Left renal cortex interstitium (tissue), 4 donors: ENCODE measurements at places on chromosomes 5 and 9. TPM values are rescaled to one million over a fixed set of nuclear protein-coding genes. Genes with fewer than 3 reads are reported as not detected.

DNA sequence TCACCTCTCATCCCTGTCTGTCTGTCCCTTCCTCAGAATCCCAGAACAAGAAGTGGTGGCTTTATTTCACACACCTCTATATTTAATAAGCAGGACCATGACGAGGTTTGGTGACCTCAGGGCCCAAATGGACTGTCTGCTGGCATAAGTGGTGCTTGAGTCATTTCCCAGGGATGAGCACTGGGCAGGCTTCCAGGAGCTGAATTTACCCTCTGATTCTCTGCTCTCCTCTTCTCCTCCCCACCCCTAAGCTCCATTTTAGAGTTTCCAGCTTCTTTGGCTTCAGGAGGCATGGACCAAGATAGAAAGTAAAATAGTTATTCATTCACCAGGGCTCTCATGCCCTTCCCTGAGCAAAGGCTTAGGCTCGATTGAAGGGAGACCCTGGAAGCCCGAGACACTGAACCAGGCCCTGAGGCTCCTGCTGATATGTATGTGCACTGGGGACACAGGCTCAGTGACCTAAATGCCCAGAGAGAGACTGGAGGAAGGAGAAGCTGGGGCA, 69.1 kb downstream of the PPARGC1B start:
- DNase-seq: no peak

DNA sequence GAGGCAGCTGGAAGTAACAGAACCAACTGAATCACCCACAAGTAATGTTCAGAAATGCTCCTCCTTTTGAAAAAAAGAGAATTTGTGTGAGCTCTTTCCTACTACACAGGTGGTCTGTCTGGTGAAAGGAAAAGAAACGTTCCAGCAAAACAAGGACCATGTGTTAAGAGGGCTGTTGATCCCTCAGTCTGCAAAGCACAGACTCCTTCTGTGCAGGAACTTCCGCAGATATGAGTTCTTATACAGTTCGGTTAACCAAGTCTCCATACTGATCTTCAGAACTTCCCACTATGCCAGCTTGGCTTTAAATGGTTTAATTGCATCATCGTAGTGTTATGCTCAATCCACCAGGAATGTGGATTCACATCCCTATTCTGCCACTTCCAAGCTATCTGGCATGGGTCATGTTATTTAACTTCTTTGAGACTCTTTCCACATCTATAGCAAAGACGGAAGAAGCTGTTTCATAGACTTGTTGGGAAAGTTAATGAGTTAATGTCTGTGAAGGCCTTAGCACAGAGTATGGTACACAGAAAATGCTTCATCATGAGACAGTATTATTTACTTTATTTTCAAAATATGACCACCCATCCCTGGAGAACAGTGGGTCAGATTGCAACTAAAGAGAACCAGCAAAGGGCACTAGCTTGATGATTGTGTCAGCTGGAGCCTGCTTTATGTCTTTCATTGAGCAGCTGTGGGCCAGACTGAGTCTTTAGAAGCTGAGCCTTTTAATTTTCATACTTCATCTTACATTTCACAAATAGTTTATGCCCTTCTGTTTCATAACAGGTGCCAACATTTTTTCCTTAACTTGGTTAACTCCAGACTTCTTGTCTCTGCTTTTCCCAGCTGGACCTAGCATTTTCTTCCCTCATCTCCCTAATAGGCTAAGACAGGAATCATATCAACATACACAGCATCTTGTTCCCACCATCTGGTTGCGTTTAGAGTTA, 89.9 kb downstream of the MAMDC2 start:
- no peak for DNase-seq

GRCh38 chr5:79876456-79876855, 114.6 kb downstream of the MTX3 start:
- no peak for DNase-seq

DNA sequence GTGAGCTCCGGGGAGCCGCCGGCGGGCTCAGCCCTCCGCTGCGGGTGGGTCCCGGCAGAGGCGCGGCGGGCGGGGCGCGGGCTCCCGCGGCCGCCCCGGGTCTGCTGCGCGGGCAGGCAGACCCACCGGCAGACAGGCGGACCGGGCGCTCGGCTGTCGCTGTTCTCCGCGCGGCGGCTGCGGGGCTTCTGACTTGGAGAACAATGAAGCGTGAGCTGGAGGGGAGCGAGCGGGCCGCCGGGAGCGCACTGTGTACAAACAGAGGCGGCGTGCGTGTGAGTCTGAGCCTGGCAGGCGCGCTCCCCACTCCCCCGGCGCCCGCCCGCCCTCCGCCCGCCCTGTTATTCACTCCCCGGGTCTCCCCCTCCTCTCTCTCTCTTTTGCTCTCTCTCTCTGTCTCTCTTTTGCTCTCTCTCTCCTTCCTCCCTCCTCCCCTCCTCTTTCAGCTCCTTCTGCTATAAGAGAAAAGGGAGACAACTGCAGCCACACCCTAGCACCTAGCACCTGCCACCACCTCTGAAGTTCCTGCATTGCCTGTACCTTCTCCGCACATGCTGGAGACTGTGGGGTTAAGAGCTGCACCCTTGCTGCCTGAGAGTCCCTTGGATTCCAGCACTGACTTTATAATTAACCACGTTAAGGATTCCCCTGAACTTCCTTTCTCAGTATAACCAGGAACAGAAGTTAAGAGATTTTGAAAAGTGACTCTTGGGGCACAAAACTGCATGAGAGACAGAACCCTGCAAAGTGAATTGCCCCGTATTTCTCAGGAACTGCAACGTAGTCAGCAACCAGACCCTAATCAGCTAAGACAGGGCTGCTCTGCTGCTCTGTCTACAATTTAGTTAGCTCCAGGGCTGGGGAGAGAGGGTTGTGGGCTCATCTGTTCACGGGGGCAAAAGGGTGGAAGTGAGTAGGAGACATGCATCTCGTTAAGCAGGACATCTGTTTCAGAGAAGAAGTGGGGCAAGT, at the start of gene EDIL3:
EDIL3 (minus strand) TSS at position 277 of the 972 bp plus-strand sequence. CDS start 506 bp downstream, outside the sequence.
- DNase-seq: no peak

GRCh38 chr9:37528652-37529471, 43.1 kb downstream of the POLR1E start:
- DNase-seq: peak; percentile 47

DNA sequence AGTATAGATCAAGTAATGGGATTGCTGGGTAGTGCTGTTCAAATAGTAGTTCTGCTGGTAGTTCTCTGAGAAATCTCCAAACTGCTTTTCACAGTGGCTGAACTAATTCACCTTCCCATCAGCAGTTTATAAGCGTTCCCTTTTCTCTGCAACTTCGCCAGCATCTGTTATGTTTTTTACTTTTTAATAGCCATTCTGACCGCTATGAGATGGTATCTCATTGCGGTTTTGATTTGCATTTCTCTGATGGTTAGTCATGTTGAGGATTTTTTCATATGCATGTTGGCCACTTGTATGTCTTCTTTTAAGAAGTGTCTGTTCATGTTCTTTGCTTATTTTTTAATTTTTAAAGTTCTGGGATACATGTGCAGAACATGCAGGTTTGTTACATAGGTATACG, 279.2 kb upstream of the NREP start:
- no peak for DNase-seq

GRCh38 chr9:4700091-4700490, 20.7 kb downstream of the CDC37L1 start:
- DNase-seq: no peak

GRCh38 chr9:37676411-37676830, 25.7 kb downstream of the FRMPD1 start:
- no peak for DNase-seq

- DNase-seq: no peak
These were observed 70.4 kb downstream of the HRH2 start for GRCh38 chr5:175728316-175728715.

DNA sequence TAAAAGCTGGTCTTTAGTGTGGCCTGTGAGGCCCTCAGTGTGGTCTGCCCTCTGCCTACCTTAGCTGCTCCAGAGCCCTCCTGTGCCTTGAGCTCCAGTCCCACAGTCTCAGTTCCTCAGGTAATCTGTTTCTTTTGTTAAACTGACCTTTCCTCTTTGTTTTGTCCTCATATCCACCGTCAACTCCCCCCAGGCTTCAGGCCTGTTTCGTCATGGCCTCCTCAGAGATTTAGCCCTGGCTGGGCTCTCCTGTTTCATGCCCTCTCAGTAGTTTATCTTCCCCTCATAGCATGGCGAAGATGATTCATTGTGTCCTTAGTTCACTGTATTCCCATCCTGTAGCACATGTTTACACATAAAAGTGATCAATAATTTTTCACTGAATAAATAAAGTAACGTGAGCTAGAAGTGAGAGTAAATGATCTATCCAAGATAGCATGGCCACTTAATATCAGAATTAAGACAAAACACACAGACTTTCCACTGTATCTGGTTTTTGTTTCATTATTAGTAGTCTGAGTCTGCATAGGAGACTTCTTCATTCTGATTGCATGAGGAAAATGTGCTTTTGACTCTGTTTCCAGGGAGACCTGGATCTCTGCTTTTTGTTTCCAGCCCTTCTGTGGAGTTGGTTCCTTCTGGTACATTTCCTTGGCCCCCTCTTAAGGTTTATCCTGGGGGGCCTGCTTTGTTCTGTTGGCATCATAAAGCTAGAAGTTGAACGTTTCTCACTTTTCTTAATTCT, 70.5 kb downstream of the SNX24 start:
- no peak for DNase-seq

GRCh38 chr5:91162534-91163381, 220.4 kb downstream of the ARRDC3 start:
- no peak for DNase-seq

- DNase-seq: no peak
These were observed 87.5 kb upstream of the SSBP2 start for GRCh38 chr5:81838307-81838906.

DNA sequence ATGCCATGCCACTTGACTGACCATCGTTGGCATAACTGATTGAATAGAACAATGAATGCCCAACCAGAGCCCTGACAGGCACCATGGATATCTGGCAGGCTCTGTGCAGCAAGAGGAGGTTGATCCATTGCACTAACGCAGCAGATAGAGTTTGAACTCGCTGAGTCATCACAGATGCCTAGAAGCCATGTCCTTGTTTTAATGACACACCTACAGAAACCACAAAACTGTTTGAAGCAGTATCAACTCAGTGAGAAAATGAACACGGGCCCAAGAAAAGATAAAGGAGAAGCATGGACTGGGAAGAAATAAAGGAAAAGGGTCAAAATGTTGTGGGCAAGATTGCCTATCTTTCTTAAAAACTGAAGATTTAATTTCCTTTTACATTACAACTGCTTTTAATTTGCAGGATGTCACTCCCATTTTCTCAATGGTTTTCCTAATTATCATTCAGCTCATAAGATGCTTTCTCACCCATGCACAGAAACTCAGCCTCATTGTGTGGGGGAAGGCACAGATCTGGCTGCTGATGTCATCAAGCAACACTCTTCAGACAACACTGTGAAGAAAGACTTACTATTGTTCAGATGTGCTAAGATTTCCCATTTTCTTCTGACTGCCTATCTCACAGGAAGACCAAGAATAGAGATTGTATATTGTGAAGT, 129.0 kb downstream of the PIK3R1 start:
- no peak for DNase-seq

DNA sequence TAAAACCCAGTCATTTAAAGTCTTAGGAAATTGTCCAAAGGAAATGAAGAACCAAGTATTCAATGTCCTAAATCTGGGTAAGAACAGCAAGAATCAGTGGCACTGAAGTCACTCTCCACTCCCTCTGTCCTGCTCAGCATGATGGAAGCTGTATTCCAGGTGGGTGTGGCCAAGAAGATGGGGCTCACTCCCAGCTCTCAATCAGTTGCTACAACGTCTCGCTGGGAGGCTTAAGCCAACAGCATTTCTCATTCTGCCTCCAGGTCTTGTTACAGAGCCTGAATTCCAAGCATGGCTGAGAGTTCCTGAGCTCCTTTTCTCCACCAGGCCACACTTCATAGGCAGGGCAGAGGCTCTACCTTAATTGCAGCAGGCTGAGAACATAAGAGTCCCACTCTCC, 41.2 kb upstream of the TRIO start:
- no peak for DNase-seq

DNA sequence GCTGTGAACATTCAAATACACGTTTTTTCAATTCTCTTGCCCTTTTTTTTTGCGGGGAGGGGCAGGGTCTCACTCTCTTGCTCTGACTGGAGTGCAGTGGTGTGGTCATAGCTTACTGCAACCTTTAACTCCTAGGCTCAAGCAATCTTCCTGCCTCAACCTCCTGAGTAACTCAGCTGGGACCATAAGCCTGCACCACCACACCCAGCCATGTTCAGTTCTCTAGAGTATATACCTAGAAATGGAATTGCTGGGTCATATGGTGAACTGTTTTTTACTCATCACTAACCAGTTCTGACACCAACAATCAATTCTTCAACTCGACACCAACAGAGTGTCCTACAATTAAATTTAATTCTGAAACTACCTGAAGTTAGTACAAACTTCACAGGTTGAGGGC, 85.5 kb upstream of the ZNF169 start:
- DNase-seq: no peak

- no peak for DNase-seq
These were observed 104.4 kb downstream of the ARHGAP26 start for GRCh38 chr5:142874540-142874939.

DNA sequence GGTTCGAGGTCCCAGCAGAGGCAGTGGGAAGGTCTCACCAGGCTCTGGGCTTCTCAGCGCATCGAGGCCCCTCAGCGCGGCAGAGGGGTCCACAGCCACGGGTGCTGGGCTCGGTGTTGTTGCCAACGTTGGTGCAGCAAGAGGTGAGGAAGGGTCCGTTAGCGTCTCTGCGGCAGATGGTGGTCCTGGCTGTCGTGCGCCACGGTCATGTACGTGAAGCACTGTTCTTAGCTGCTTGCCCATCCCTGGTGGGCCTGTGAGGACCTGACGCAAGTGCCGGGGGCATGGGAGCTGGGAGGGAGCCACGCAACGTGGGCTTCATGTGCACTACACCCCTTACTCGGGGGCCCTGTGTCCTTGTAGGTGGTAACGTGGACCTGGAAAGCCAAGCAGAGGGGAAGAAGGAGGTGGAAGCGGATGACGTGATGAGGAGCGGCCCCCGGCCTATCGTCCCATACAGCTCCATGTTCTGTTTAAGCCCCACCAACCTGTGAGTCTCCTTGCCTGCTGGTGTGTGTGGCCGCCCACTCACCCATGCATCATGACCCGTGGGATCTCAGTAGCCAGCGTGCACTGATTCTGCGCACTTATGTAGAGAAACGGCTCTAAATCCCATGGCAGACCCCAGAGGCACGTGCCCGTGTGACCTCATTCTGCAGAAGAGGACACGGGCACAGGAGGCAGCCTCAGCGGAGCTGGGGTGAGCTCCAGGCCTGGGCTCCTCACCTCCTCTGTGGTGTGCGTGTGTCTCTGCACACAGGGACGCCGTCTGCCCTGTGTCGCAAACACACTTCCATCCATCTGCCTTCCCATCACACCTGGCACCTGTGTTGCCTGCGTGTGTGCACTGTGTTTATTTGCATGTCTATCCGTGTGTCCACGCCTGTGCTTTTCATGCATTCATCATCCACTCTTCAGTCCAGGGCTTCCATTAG, 166.1 kb downstream of the CACNA1B start:
- no peak for DNase-seq

The ARHGEF28 gene
- polyA plus RNA-seq: 57.9 TPM

The HTR1A gene
- polyA plus RNA-seq: not detected

The LCN15 gene
- polyA plus RNA-seq: 0.09 TPM

The SOHLH1 gene
- polyA plus RNA-seq: not detected

The RETREG1 gene
- polyA plus RNA-seq: 46.9 TPM

The AIF1L gene
- polyA plus RNA-seq: 364 TPM

The GRM6 gene
- 0.60 TPM for polyA plus RNA-seq

The SPAAR gene
- polyA plus RNA-seq: 2.2 TPM

The NMUR2 gene
- polyA plus RNA-seq: 0.14 TPM

The SPINK1 gene
- polyA plus RNA-seq: 86.3 TPM

The INSYN2B gene
- 1.5 TPM for polyA plus RNA-seq
